ENCODE measurements at places on chromosomes 12 and 14.

DNA sequence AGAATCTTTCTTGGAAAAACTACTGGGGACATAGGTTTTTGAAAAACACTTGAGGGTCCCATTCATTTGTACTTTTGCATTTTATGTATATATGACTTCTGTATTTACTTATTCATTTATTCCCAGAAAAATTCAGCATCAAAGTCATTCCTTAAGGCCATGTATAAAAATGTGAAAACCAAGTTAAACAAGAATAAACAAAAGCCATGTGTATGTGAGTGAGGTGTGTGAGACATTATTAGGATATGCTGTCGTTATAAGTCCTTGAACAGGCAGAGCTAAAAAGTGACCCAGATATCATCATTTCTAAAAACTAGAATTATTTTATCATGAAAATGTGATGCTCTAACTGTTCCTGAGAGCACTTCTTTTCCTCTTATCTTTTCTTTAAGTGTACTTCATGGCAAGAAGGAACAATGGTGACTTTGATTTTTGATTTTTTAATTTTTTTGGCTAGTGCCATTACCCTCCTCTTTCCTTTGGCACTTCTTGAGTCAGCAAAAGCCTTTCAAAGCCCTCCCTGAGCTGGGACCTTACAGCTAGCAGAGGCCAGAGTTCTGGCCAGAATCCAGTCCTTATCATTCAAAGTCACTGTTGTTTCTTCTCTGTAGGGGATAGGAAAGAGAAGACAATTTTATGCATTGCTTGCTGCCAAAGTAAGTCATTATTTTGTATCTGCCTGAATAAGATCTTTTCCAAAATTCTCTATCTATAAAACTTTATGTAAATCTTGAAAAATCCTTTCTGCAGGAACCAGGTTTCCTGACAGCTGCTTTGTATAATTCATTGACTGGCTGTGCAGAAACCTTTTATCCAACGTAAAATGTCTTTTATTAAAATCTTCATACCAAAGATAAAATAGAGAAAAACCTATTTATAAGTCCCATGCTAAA is 419.7 kb upstream of the PRICKLE1 start:
- no peak for DNase-seq

GRCh38 chr14:22980672-22981089 is 1.7 kb downstream of the AJUBA start:
- DNase-seq, result no peak

DNA sequence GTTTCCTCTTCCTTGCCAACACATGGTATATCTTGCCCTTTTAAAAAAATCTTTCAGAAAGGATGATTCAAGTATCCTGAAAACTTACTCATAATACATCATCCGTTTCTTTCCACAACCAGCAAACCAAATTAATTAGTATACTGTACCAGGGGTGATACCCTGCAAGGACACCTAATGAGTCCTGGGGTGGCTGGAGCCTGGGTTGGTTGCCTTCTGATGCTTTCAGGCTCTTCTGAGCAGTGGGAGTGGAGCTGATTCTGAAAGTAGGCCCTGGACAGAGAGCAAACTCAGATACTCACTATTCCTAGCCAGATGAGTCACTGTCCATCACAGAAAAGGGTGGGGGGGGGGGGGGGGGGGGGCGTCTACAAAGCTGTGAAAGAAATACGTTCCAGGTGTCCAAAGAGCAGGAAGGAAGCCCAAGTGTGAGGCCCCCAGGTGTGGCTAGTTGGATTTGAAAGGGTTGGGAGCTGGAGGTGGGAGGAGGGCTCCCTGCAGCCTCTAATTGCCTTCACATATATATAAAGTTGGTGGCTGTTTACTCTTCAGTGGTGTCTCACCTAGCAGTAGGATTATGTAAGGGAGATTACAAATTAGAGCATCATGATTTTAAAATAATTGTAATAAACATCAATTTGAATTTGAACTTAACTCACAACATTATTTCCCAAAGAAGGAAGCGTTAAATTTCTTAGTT is 36.5 kb downstream of the FBXO33 start:
- no peak for DNase-seq

DNA sequence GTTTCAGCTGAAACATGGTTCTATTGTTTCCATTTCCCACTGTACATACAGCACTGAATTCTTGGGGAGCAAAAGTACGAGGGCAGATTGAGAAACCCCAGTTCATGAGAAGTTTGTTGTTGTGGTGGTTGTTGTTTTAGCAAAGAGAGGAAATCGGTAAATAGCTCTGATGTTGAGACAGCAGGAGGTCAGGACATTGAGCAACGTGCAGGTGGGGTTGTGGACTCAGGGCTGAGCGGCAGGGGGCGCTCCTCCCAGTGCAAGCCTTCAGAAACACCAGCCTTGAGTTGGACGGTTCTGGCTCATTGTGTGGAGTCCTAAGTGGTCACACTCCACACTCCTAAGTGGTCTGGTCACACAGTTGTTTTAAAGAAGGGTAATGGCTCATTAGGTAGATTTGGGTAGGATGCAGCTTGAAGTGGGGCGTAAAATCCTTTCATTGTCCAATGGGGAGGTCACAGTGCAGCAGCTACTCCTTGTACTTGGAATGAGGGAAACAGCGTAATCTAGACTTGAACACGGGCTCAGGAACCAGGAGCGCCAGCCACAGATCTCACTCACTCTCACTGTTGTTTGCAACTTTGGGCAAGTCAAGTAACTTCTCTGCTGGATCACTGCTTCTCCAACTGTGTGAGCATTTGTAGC is 14.5 kb upstream of the PWP1 start:
- no peak for DNase-seq

- DNase-seq, result no peak
Observed at GRCh38 chr12:44260581-44260980, 424.7 kb downstream of the TMEM117 start.

DNA sequence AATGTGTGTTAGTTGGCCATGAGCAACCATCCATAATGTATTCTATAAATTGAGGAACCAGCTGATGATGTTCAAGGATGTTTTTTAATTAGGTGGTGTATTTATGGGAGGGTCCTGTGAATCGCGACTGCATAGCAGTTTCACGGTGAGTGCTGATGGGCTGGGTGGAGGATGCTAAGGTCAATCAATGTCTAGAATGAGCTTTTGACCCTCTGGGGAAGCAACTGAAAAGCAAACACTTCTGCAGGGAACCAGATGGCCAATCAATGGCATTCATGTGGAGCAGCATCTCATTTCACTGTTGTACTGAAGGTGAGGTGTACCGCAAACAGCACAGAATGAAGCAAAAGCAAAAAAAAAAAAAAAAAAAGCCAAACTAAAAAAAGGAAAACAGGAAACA is 676.1 kb upstream of the TMEM132C start:
- no peak for DNase-seq

DNA sequence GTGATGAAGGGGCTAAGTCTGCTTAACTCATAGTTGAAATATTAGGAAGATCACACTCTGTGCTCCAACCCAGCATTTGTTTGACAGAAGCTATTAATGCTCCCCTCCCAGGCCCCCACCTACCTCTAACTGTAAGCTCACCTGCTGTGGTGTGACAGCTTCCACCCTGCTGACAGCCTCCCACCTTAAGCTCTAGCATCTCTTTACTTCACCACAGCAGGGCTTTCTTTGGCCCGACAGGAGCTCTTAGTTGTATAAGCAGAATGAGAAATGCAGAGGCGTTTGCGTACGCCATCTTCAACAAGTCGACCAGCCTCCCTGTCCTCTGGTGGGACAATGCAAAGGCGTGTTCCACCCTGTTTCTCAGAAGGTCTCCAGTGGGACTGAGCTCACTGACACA is 80.1 kb upstream of the OSBPL8 start:
- no peak for DNase-seq
